ENCODE measurements at places on chromosomes 3 and 15. TPM values are rescaled to one million over a fixed set of nuclear protein-coding genes. Genes with fewer than 3 reads are reported as not detected.

GRCh38 chr3:99330924-99331532 lies 307.4 kb upstream of the COL8A1 start:
- DNase-seq: no peak
- H3K27me3 ChIP-seq: no peaks in the 10 kb centered on the region
- H3K4me3 ChIP-seq: no peak overlapping the region
- no peak overlapping the region for H3K27ac ChIP-seq
- no peaks in the 10 kb centered on the region for H3K36me3 ChIP-seq

- no peak overlapping the region for H3K4me3 ChIP-seq
- no peaks in the 10 kb centered on the region for H3K4me1 ChIP-seq
- no peak overlapping the region for H3K27ac ChIP-seq
- no peaks in the 10 kb centered on the region for H3K27me3 ChIP-seq
- no peak for DNase-seq
- peaks cover 72% of the 10 kb centered on the region for H3K36me3 ChIP-seq
Measured at GRCh38 chr15:39593656-39594445, 13.0 kb downstream of the THBS1 start.

- no peak for DNase-seq
- no peaks in the 10 kb centered on the region for H3K4me1 ChIP-seq
- H3K27me3 ChIP-seq: no peaks in the 10 kb centered on the region
- H3K4me3 ChIP-seq: peak overlapping the region; percentile 88
- H3K36me3 ChIP-seq: peaks cover 30% of the 10 kb centered on the region
Measured at GRCh38 chr15:43828061-43828657, 1.4 kb downstream of the WDR76 start.

Gene EXD1
- total RNA-seq: not detected
